Breast epithelium (tissue), 4 donors: ENCODE measurements at places on chromosomes 4 and X. TPM values are rescaled to one million over a fixed set of nuclear protein-coding genes. Genes with fewer than 3 reads are reported as not detected.

The HGFAC gene
- total RNA-seq: 0.59 TPM

The SULT1E1 gene
- total RNA-seq: 0.66 TPM

The GDI1 gene
- 97.3 TPM for total RNA-seq

The SERTM2 gene
- total RNA-seq: 1.6 TPM

The GUCY1B1 gene
- total RNA-seq: 11.9 TPM

The ING2 gene
- 23.0 TPM for total RNA-seq

The AKAP4 gene
- not detected for total RNA-seq

The ZNF141 gene
- 39.0 TPM for total RNA-seq

The MAGEE2 gene
- total RNA-seq: not detected

The SLC2A9 gene
- total RNA-seq: 10.7 TPM

The ZNF674 gene
- total RNA-seq: 7.3 TPM

The TLR6 gene
- total RNA-seq: 7.6 TPM

The CFAP99 gene
- not detected for total RNA-seq
